Neural progenitor cell (in vitro differentiated cells): ENCODE measurements at places on chromosomes 7 and 10. TPM values are rescaled to one million over a fixed set of nuclear protein-coding genes. Genes with fewer than 3 reads are reported as not detected.

GRCh38 chr7:71652510-71652909 lies 520.6 kb downstream of the GALNT17 start:
- H3K4me3 ChIP-seq, result no peak overlapping the region
- H3K4me1 ChIP-seq, result peaks cover 8% of the 10 kb centered on the region
- no peak overlapping the region for H3K27ac ChIP-seq
- no peak for DNase-seq

DNA sequence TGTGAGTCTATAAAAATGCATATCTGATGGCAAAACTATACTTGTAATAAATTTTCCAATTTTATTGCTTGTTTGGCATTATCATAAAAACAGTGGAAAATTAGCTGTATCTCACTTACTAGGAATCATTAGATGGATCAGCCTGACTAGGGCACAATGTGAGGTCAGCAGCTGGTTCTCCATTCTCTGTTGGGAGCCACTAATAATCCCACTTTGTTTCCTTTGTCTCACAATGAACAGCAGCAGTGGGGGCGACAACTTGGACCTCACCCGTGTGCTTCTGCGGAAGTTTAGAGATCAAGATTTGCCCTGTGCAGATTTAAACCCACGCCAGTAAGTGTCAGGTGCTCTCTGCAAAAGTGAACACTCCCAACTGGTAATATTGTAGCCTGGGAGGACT lies 295.5 kb downstream of the ABCA13 start:
- peaks cover 29% of the 10 kb centered on the region for H3K4me1 ChIP-seq
- H3K4me3 ChIP-seq, result no peak overlapping the region
- DNase-seq, result peak; percentile 71
- no peaks in the 10 kb centered on the region for H3K27me3 ChIP-seq
- no peak overlapping the region for H3K27ac ChIP-seq

- peak; percentile 88 for DNase-seq
- no peak within 1 kb of the TSS for H3K27ac ChIP-seq
Measured at GRCh38 chr10:100969187-100970075, at the start of gene SEMA4G. TSS of gene SEMA4G (plus strand) at chr10:100969504. CDS start at chr10:100972913, 3,409 bp downstream.

The PRR15 gene
- total RNA-seq, result 0.77 and 1.7 TPM in 2 replicates

The FOXP2 gene
- total RNA-seq, result 0.25 and 1.1 TPM in 2 replicates

The TMEM140 gene
- total RNA-seq, result not detected in 2 replicates

The C10orf62 gene
- not detected in 2 replicates for total RNA-seq

GRCh38 chr10:131746241-131746711 lies 154.5 kb upstream of the PPP2R2D start:
- H3K36me3 ChIP-seq, result no peaks in the 10 kb centered on the region
- H3K27me3 ChIP-seq, result no peaks in the 10 kb centered on the region
- peaks cover 40% of the 10 kb centered on the region for H3K4me1 ChIP-seq
- DNase-seq, result no peak
- H3K4me3 ChIP-seq, result no peak overlapping the region

GRCh38 chr10:6201516-6201975 lies 1.2 kb upstream of the PFKFB3 start:
- peak; percentile 88 for DNase-seq
- peaks cover 56% of the 10 kb centered on the region for H3K27me3 ChIP-seq
- H3K4me1 ChIP-seq, result peaks cover 23% of the 10 kb centered on the region
- peak overlapping the region; percentile 75 for H3K4me3 ChIP-seq

GRCh38 chr10:72053690-72054089 lies 34.7 kb downstream of the SPOCK2 start:
- peaks cover 3% of the 10 kb centered on the region for H3K4me1 ChIP-seq
- no peaks in the 10 kb centered on the region for H3K36me3 ChIP-seq
- no peaks in the 10 kb centered on the region for H3K27me3 ChIP-seq
- no peak overlapping the region for H3K27ac ChIP-seq
- H3K4me3 ChIP-seq, result no peak overlapping the region
- no peak for DNase-seq

The OPALIN gene
- not detected in 2 replicates for total RNA-seq

DNA sequence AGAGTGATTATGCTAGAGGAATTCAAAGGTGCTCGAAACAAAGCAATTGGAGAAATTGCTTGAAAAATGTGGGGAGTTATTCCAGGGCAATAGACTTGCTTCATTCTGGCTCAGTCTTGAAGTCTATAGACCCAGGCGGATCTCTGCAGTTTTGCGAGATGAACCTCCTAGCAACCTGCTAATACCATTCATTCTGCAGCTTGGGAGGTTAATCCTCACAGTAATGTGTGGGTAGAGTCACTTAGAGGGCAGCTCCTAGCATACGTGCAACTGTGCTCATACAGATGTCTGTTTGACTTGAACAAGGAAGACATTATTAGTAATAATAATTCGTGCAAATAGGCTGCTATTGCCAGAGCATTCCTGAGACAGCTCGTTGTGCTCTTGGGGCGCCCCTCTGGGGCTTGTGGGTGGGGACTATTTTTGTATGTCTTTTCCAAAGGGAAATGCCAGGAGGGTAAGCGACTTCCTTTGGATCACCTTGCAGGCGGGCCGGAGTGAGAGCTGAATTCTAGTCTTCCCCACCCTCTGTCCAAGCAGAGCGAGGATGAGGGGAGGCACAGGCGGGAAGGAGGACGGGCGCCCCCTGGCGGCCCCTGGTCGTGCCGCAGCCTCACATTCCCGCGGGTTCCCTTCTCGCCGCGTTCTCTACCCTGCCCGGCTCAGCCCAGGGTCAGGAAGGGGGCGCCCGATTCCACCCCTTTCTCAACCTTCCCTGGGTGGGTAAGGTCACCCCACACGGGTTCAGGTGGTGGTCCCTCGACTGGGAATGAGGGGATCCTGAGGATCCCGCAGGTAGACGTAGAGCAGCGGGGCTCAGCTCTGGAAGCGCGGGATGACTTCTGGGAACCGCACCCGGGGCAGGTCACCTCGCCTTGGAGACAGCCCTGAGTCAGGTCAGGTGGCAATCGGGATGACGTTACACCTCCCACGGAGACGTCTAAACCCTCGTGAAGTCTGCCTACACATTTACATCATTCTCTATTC lies 241.5 kb downstream of the PHTF2 start:
- H3K4me1 ChIP-seq, result peaks cover 23% of the 10 kb centered on the region
- no peaks in the 10 kb centered on the region for H3K27me3 ChIP-seq
- H3K27ac ChIP-seq, result no peak overlapping the region
- DNase-seq, result peak; percentile 70
- H3K36me3 ChIP-seq, result no peaks in the 10 kb centered on the region

DNA sequence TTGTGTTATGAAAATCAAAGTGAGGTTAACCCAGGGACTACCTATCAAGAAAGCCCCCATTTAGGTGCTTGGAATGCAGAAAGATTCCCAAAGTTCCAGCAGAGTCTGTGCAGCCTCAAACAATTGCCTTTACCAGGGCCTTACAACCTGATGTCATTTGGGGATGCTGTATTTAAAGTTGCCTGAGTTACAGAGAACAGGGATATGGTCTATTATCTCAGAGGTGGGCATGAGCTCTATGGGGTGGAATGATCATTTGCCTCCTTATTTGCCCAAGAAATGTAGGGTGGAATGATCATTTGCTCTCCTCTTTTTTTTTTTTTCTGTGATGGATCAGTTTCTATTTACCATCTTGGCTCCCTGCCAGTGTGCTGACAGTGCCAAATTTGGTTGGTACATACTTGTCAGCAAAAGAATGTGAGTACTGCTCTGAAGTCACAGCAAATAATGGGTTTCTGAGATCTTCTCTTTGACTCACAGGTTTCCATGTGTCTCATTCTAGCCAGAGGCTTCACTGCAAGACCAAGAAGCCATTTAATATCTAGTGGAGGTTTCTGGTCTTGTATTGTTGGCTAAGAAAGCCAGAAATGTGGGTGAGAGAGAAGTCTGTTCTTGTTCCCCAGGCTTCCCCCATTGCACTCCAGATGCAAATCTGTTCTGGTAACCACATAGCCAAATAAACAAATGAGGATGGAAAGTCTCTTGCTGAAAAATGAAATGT lies 45.5 kb upstream of the ZNRF2 start:
- no peaks in the 10 kb centered on the region for H3K27me3 ChIP-seq
- H3K27ac ChIP-seq, result no peak overlapping the region
- no peaks in the 10 kb centered on the region for H3K36me3 ChIP-seq

The ACADSB gene
- 8.9 and 15.0 TPM in 2 replicates for total RNA-seq

DNA sequence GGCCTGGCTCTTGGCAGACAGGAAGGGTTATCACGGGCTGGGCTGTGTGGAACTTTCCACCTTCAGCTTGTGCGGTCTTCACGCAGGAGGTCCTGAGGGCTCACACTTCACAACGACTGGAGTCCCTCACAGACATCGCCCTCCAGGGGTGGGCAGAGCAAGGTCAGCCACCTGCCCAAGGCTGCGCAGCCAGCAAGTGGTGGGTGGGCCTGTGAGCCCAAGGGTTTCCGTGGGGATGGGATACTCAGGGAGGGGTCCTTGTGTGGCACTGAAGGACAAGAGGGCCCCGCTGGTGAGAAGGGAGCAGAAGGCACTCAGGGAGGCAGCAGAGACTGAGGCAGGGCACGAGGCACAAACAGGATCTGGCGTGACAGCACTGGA lies 22.0 kb downstream of the PDIA4 start:
- H3K27me3 ChIP-seq, result no peaks in the 10 kb centered on the region
- no peaks in the 10 kb centered on the region for H3K4me1 ChIP-seq
- H3K4me3 ChIP-seq, result no peak overlapping the region
- no peaks in the 10 kb centered on the region for H3K36me3 ChIP-seq
- DNase-seq, result no peak

DNA sequence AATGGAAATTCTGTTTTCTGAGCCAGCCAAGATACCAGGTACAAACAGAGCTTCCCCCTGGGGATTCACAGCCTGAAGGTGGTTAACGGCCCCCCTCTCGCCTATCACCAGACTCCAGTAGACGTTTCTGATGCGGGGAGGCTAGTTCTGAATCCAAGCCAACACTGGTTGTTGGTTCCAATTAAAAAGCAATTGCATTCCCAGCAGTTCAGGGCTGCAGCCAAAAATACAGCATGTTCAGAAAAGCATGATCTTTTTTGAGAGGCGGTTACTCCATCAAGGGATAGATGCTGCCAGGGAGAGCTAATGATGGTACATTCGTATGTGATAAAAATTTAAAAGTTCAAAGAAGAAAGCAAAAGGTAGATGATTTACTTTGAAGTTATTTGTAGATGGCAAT lies 481.0 kb downstream of the GALNT17 start:
- DNase-seq, result peak; percentile 50
- no peaks in the 10 kb centered on the region for H3K27me3 ChIP-seq
- H3K4me3 ChIP-seq, result no peak overlapping the region
- H3K27ac ChIP-seq, result peak overlapping the region; percentile 82

The FLNC gene
- total RNA-seq, result 6.7 and 23.7 TPM in 2 replicates

The RASA4 gene
- 6.1 and 22.8 TPM in 2 replicates for total RNA-seq

DNA sequence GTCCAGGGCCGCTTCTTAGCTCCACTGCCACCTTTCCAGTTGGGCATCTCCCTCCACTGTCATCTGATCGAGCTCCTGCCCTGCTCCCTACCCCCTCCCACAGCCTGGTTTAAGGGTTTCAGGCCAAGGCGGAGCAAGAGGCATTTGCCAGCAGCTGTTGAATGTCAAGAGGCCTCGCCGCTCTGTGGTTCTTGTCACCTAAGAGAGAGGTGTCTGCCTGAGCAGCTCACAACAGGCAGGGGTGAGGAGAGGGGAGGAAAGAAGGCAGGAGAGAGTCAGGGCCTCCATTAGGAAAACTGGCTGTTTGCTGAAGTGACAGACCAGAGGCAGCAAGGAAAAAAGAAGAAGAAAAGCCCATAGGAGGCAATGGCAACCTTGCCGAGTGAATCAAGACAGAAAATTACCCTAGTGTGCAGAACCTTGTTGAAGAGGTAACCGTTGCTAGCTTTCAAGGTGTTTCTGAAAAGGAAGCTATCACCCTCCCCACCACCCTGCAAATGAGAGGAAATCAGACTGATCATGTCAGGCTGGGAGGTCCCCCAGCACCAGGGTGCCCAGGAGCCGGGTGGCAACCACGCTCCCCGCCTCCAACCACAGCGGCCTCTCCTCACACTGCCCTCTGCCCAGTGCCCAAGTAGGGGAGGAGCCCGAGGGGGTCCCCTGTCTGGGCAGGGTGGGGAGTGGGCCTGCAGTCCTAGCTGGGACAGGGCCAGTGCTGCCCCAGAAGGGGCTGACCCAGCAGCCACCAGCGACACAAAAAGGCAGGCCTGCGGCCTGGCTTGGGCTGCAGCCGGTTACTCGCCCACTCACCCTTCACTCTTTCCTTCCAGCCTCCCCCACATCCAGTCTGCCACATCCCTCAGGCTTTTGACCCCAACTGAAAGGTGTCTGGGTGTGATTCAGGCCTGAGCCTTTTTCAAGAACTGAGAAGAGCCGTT lies 7.1 kb downstream of the GATA3 start:
- no peak overlapping the region for H3K27ac ChIP-seq
- H3K4me1 ChIP-seq, result peaks cover 58% of the 10 kb centered on the region
- DNase-seq, result peak; percentile 50
- H3K4me3 ChIP-seq, result peak overlapping the region; percentile 27
- no peaks in the 10 kb centered on the region for H3K36me3 ChIP-seq

DNA sequence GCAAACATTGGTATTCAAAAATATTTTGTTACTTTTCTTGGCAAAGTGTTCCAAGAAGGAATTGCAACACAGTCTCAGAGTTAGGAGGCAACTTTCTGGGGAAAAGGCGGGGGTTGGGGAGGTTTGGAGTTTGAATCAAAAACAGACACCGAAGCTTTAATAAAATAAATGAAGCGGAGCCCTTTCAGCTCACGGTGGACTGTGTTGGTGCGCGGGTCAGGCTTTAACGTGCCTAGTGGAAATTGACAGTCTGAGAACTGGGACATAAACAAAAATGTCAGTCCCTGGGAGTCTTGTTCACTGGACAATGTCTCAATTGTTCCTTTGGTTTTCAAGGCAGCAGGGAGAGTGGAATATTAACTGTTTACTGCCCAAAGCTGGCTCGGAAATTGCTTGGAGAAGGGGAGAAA lies 109.3 kb downstream of the TCF7L2 start:
- peak; percentile 49 for DNase-seq
- peak overlapping the region; percentile 28 for H3K4me3 ChIP-seq
- H3K4me1 ChIP-seq, result peaks cover 84% of the 10 kb centered on the region
- no peaks in the 10 kb centered on the region for H3K27me3 ChIP-seq

GRCh38 chr7:68718097-68718551 lies 880.2 kb upstream of the AUTS2 start:
- DNase-seq, result no peak
- no peaks in the 10 kb centered on the region for H3K4me1 ChIP-seq
- no peaks in the 10 kb centered on the region for H3K27me3 ChIP-seq

DNA sequence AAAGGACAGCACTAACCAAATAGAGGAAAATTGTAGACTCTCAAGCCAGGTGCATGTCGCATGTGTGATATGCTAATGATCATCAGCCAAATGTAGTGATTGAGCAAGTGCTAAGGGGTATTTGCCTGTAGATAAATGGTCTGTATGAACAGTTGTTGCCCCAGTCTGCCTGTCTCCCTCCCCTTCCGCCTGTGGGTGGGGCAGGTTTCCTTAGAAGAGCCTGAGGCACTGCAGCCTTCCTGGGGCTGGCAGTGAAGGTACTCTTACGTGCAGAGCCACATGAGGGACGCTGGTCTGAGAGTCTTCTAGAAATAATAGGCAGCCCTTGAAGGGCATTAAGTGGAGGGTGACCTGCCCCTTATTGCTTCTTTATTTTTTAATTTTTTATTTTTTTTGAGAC lies 152.1 kb downstream of the SNX10 start:
- H3K36me3 ChIP-seq, result no peaks in the 10 kb centered on the region
- no peaks in the 10 kb centered on the region for H3K27me3 ChIP-seq
- H3K27ac ChIP-seq, result no peak overlapping the region
- peaks cover 33% of the 10 kb centered on the region for H3K4me1 ChIP-seq
- DNase-seq, result no peak
- H3K4me3 ChIP-seq, result no peak overlapping the region

The HMX3 gene
- total RNA-seq, result 0.12 TPM in 1 of 2 replicates, not detected in the other
